ENCODE measurements at places on chromosomes 2 and 18. TPM values are rescaled to one million over a fixed set of nuclear protein-coding genes. Genes with fewer than 3 reads are reported as not detected.

DNA sequence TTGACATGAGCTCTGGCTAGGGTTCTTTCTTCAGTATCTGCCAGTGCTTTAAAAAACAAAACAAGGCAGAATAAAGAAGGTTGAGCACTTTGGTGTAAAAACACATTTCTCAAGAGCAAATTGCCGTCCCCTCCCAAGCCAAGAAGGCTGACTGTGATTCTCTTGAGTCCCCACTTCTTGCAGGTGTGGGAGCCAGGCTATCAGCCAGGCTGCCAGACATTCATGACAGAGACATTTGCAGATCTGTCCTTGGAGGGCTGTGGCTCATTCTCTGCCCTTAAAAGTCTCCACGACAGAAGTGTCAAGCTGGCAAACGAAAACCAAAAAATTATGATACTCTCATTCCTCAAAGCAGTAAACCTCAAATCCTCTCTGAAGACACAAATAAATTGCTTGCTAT, 749.3 kb upstream of the HS6ST1 start:
- no peak overlapping the region for H3K4me3 ChIP-seq
- H3K27ac ChIP-seq: no peak overlapping the region
- DNase-seq: no peak
- H3K4me1 ChIP-seq: no peaks in the 10 kb centered on the region

GRCh38 chr18:45252474-45252873, 362.8 kb upstream of the SLC14A2 start:
- no peaks in the 10 kb centered on the region for H3K36me3 ChIP-seq
- no peak for DNase-seq
- H3K27ac ChIP-seq: no peak overlapping the region
- H3K27me3 ChIP-seq: no peaks in the 10 kb centered on the region

- no peak overlapping the region for H3K27ac ChIP-seq
- peaks cover 5% of the 10 kb centered on the region for H3K27me3 ChIP-seq
- H3K4me3 ChIP-seq: no peak overlapping the region
- H3K36me3 ChIP-seq: no peaks in the 10 kb centered on the region
- no peaks in the 10 kb centered on the region for H3K4me1 ChIP-seq
- no peak for DNase-seq
Measured at GRCh38 chr2:137771064-137771463, 193.2 kb upstream of the HNMT start.

- H3K27ac ChIP-seq: no peak overlapping the region
- no peaks in the 10 kb centered on the region for H3K36me3 ChIP-seq
- peaks cover 4% of the 10 kb centered on the region for H3K4me1 ChIP-seq
- no peak for DNase-seq
- H3K4me3 ChIP-seq: no peak overlapping the region
Measured at GRCh38 chr2:74944987-74945787, 13.3 kb upstream of the POLE4 start.

Gene DTNA
- total RNA-seq: 11.6 TPM

Data from PC-3 (cell line).